ENCODE measurements at places on chromosomes 16 and 17.

- no peak for DNase-seq
These were observed 8.7 kb downstream of the GPRC5B start for GRCh38 chr16:19875900-19876299.

DNA sequence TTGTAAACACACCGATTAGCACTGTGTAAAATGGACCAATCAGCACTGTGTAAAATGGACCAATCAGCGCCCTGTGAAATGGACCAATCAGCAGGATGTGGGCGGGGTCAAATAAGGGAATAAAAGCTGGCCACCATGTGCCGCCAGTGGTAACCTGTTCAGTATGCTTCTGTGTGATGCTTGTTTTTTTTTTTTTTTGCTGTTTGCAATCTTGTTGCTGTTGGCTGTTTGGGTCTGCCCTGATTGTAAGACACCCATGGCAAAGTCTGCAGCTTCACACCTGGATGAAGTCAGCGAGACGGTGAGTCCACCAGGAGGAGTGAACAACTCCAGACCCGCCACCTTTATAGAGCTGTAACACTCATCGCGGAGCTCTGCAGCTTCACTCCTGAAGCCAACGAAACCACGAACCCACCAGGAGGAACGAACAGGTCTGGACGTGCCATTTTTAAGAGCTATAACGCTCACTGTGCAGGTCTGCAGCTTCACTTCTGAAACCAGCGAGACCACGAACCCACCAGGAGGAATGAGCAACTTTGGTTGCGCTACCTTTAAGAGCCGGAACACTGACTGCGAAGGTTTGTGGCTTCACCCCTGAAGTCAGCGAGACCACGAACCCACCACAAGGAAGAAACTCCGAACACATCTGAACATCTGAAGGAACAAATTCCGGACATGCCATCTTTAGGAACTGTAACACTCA, 85.0 kb upstream of the MED9 start:
- DNase-seq, result no peak

DNA sequence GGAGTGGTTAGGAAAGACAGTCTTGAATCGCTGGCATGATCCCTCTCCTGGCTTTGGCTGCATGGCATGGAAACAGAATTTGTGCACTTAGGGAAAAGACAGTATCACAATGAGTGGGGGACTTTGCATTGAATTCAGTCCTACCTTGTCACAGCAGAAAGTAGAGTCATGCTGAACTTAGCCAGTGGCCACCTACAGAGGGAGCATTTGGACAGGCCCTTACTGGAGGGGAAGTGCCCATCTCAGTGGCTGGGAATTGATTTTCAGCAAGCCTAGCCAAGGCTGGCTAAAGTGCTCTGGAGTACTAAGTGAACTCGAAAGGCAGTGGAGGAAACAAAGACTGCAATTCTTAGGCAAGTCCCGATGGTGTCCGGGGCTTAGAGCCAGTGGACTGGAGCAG, 364.3 kb upstream of the TOM1L1 start:
- no peak for DNase-seq

DNA sequence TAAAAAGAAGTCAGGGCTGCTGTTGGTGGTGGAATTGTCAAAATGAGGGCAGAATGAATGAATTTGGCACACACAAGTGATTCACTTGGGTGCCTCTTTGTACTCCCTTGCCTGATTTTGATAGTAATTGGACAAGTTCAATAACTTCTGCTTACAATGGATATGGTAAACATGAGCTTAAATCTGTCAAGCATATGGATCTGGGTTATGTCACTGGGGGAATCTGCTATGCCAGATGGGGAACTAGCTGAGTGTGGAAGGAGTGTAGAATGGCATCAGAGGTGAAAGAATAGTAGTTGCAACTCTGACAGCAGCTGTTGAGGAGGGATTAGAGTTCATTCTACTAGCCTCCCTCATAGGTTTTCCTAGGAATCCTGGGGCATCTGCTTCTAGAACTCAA, 724.2 kb upstream of the CDH8 start:
- DNase-seq, result no peak

DNA sequence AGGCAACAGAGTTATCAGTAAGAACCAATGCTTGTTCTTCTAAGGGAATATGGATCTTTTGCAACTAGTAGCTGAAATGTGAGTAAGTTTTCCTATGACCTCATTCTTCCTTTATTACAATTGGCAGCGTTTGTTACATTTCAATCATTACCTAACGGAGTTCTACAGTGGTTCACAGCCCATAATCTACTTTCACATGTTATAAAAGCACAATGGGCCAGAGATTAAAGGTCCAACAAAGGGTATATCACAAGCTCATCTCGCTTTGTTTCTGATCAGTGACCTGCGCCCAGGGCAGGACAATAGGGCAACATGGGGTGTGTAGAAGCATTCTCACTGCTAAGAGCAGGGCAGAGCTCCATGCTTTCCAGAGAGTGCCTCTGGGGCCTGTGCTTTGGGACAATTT, 279.9 kb upstream of the DYNLRB2 start:
- DNase-seq, result no peak

GRCh38 chr16:1100084-1100800, 4.2 kb upstream of the C1QTNF8 start:
- DNase-seq, result no peak

- no peak for DNase-seq
These were observed 167.0 kb downstream of the COPRS start for GRCh38 chr17:31692027-31692426.

DNA sequence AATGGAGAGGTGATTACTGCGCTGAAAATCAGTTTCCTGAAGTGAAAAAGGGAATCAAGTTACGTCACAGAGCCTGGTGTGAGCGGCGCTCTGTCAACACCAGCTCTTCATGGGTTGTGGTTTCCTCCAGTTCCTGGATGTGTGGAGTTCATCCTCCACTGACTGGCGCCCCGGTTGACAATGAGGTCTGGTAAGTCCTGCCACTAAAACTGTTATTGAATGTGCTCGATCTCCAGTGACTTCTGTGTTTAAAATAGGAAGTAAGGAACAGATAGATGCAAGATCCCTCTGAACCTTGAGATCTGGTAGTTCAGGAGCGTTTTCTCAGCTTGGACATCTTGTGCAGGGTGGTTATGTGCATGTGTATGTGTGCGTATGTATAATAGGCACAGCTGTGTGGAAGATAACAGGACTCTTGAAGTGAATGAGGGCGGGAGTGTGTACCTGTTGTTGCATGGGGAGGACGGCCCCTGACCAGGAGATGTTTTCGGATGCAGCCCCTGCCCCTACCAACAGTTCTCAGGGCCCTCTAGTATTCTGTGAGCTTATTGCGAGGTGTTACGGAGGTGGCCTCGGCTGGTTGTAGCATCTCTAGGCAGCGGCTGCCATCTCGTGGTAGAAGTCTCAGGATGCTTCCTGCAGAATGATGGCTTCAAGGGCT, 22.0 kb upstream of the GOT2 start:
- peak; percentile 74 for DNase-seq

GRCh38 chr17:9226794-9227135, 205.5 kb downstream of the NTN1 start:
- DNase-seq, result no peak

GRCh38 chr17:17835415-17836249, 1.2 kb downstream of the SREBF1 start:
- DNase-seq, result no peak

DNA sequence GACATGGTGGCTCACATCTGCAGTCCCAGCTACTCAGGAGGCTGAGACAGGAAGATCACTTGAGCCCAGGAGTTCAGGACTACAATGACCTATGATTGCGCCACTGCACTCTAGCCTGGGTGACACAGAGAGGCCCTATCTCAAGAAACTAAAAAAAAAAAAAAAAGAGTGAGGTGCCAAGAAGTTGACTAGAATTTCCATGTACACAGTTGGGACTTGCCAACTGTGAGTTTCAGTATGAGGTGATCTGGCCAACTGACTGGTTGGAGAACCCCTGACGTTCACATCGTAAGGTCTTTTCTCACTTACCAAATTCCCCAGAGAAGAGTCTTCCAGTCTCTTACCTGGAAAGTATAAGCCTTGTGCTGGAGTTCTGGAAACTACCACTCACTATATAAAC, 3.1 kb upstream of the MED11 start:
- DNase-seq, result no peak

- no peak for DNase-seq
These were observed 23.6 kb downstream of the ALDH3A2 start for GRCh38 chr17:19672009-19672750.

Measured in NCI-H1436 (cell line).